ENCODE measurements at places on chromosomes 2 and 18.

DNA sequence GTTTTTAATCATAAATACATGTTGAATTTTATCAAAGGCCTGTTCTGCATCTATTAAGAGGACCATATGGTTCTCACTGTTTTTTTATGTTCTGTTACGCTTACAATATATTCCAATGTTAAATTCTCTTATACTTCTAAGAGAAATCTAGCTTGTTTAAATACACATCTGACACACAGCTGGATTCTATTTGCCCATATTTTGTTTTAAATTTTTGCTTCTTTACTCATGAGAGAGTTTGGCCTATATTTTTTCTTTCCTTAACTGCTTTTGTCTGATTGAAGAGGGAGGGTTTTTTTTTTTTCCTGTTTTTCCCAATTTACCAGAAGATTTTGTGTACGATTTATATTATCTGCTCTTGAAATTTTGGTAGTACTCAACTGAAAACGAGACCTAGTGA, 34.9 kb downstream of the RNF144A start:
- DNase-seq = no peak

DNA sequence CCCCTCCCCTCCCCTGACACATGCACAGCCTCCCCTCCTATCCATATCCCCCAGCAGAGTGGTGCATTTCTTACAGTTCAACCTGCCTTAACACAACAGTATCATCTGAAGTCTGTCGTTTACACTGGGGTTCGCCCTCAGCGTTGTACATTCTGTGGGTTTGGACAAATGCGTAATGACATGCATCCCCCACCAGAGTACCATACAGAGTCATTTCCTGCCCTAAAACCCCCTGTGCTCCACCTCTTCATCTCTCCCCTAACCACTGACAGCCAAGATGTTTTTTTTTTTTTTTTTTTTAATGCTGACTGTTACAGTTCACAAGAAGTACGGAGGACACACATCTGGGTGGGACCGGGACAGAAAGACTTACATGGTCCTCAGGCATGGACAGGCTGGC, 22.6 kb downstream of the POMC start:
- no peak for DNase-seq

DNA sequence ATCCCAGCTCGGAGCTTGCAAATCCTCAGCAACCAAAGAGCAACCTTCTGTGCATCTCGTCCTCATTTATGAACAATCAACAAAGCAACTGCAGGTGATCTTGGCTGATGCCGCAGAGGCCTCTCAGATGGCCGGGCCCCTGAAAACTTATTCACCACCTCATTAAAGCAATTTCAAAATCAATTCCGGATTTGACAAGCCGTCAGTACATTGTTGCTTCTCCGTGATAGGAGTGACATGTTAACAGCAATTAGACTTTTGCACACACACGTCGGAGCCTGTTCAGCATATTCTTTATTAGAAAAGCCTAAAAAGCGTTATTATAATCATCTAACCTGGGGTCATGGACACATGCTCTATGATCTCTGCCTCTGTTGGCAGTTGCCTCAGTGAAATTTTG, 183.1 kb upstream of the CXCR4 start:
- no peak for DNase-seq

GRCh38 chr18:908758-909724, 4.4 kb downstream of the ADCYAP1 start:
- DNase-seq = no peak

- no peak for DNase-seq
Observed at GRCh38 chr18:3037423-3037915, 24.5 kb upstream of the LPIN2 start.

DNA sequence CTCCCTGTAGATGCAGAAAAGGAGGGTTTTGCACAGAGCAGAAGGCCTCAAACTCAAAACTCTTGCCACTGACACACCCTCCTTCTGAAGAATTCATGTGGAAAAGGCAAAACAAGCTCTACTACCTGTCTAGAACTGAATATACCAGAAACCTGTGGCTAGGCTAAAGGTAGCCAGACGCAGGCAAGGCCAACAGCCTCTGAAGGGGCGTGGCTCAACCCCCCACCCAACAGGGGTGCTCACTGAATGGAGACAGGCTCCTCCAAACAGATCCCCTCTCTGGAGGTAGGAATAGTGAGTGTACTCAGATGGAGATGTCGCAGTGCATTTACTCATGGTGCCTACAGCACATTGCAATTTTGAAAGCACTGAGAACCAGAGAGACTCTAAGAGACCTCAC, 3.0 kb upstream of the STK17B start:
- DNase-seq = no peak

DNA sequence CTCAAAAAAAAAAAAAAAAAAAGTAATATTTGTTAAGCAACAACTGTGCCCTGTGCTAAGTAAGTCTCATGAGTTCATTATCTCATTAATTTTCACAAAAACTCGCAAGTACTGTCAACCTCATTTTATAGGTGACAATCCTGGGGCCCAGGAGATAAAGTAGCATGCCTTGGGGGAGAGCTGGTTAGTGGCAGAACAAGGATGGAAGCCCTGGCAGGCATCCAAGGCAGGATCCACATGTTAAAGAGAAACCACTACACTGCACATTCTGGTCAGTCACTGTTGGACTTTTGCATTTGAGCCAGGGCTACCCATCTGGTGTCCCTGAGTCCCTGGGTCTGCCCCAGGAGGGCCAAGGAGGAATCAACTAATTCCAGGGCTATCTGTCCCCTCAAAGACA, 54.6 kb downstream of the ZFP36L2 start:
- no peak for DNase-seq

DNA sequence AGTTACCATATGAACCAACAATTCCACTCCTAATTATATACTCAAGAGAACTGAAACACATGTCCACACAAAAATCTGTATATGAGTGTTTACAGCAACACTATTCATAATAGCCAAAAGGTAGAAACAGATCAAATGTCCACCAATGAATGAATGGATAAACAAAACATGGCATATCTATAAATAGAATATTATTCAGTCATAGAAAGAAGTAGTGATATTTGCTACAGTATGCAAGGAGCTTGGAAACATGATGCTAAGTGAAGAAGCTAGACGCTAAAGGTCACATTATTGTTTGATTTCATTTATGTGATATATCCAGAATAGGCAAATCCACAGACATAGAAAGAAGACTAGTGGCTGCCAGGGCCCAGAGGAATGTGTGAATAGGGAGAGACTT, 92.0 kb downstream of the RTTN start:
- no peak for DNase-seq

- no peak for DNase-seq
Observed at GRCh38 chr2:203279288-203279687, 40.5 kb downstream of the CYP20A1 start.

DNA sequence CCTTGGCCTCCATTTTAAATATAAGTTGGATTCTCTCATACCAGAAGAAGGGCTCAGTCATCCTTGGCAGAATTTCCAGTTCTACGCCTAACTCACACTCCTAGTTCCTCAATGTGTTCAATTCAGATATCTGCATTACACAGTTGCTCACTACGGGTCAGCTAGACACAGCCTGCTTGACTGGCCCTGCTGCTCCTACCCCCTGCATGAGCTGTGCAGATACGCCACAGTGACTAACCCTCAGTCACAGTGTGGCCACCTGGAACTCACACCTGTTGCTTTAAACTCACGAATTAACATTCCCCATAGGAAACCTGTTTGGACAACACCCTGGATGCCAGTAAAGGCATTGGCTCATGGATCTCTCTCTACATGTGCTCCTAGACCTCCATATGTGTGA, 429.6 kb downstream of the NCKAP5 start:
- no peak for DNase-seq

GRCh38 chr2:71826299-71826698, 321.4 kb downstream of the CYP26B1 start:
- no peak for DNase-seq

- no peak for DNase-seq
Observed at GRCh38 chr2:174624895-174625430, 27.4 kb upstream of the WIPF1 start.

GRCh38 chr2:85156153-85156552, 23.0 kb downstream of the TCF7L1 start:
- no peak for DNase-seq

GRCh38 chr2:101231240-101231639, 21.4 kb upstream of the CNOT11 start:
- no peak for DNase-seq

DNA sequence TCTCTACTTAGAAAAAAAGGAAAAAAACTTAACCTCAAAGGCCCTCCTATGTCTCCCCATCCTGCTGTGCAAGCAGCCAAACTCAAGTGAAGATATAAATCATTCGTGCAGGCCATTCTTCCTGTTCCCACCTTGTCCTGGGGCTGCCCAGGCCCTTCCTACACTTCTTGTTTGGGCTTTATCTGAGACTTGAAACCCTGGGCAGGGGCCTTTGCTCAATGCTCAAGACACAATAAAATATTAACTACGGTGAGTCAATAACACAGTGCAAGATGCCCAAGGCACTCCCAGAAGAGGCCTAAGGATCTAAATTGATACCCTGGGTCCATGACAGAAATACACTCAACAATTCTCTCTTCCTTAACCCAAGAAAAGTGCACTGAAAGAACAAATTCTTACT, 67.6 kb downstream of the TBC1D8 start:
- DNase-seq = no peak

GRCh38 chr2:18238209-18238608, 322.2 kb downstream of the RDH14 start:
- DNase-seq = no peak

DNA sequence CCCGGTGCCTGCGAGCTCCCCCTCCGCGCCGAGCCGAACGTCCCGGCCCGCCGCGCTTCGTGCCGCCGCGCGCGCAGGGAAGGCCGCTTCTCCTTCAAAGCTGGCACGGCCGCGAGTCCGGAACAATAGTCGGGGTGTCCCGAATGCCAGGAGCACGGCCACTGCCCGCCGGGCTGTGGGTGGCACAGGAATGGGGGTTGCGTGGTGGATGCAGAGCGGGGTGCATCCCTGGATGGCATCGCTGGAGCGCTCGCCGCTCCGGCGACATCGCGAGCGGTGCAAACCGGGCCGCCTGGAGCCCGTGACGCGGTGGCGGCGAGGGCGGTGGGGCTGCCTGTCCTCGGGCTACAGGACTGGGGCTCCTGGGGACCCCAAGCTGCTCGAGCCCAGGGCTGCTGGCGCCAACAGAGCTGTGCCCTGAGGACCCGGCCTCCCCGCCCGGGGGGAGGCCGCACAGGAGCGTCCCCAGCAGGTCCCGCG, 1.1 kb upstream of the SATB2 start:
- DNase-seq = no peak

GRCh38 chr2:201070948-201071478, 458 bp downstream of the HYCC2 start:
- DNase-seq = no peak

- no peak for DNase-seq
Observed at GRCh38 chr2:144517866-144518747, 1.8 kb downstream of the ZEB2 start.

DNA sequence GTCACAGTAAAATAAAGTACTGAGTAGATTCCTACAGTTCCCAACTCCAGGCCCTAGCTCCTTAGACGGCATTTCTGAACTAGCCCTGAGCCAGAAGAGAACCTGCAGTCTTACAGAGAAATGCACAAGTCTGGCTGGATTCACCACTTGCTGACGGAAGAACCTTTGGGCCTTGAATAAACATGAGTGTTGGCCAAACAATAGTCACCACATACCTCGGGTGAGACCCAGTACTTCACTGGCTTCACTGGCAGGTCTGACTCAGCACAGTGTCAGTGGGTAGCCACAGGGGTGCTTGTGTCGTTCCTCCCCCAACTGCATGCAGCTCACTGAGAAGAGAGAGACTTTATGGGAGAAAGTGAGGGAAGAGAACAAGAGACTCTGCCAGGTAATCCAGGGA, 88.9 kb downstream of the TMEM185B start:
- DNase-seq = no peak
